ENCODE measurements at places on chromosomes 2 and 18. TPM values are rescaled to one million over a fixed set of nuclear protein-coding genes. Genes with fewer than 3 reads are reported as not detected.
A peak's percentile ranks its signal among the peaks of the same experiment; 100 is the strongest.

The LYPD6B gene
- not detected for total RNA-seq

The HOXD9 gene
- total RNA-seq, result not detected

The KCNK3 gene
- not detected for total RNA-seq

The QPCT gene
- not detected for total RNA-seq

The RGPD5 gene
- total RNA-seq, result 15.4 TPM

GRCh38 chr2:168461178-168461941 is 5.3 kb downstream of the CERS6 start:
- H3K4me3 ChIP-seq, result no peak overlapping the region

GRCh38 chr2:47501374-47502200 is 98.6 kb downstream of the MSH2 start:
- H3K36me3 ChIP-seq, result peaks cover 38% of the 10 kb centered on the region
- H3K27ac ChIP-seq, result peak overlapping the region; percentile 92
- H3K4me1 ChIP-seq, result peaks cover 20% of the 10 kb centered on the region
- peak overlapping the region; percentile 42 for H3K4me3 ChIP-seq
- peak; percentile 36 for DNase-seq

DNA sequence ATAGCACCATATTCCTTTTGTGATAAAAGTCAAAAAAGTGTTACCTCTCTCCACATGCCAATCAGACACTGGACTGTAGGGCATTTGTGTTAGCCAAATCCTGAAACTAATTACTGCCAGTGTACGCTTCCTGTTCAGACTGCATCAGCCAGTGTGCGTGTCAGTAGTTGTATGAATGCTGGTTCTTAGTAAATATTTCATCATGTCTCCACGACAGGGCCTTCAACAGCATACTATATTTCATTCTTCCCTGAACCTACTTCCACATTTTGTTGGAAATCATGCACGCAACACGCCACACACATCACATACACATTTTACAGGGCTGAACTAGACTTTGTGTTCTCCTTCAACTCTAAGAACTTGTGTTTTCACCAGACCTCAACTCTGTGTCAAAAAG is 77.5 kb downstream of the EPB41L3 start:
- no peaks in the 10 kb centered on the region for H3K36me3 ChIP-seq
- no peaks in the 10 kb centered on the region for H3K4me1 ChIP-seq
- no peak for DNase-seq
- no peak overlapping the region for H3K4me3 ChIP-seq

- no peaks in the 10 kb centered on the region for H3K27me3 ChIP-seq
- H3K4me1 ChIP-seq, result peaks cover 30% of the 10 kb centered on the region
- H3K4me3 ChIP-seq, result no peak overlapping the region
- H3K27ac ChIP-seq, result no peak overlapping the region
- DNase-seq, result no peak
Observed at GRCh38 chr2:27092696-27093429, 6.3 kb downstream of the KHK start.

GRCh38 chr2:46493971-46494250 is 14.5 kb downstream of the TMEM247 start:
- peaks cover 12% of the 10 kb centered on the region for H3K27me3 ChIP-seq
- no peak overlapping the region for H3K27ac ChIP-seq

DNA sequence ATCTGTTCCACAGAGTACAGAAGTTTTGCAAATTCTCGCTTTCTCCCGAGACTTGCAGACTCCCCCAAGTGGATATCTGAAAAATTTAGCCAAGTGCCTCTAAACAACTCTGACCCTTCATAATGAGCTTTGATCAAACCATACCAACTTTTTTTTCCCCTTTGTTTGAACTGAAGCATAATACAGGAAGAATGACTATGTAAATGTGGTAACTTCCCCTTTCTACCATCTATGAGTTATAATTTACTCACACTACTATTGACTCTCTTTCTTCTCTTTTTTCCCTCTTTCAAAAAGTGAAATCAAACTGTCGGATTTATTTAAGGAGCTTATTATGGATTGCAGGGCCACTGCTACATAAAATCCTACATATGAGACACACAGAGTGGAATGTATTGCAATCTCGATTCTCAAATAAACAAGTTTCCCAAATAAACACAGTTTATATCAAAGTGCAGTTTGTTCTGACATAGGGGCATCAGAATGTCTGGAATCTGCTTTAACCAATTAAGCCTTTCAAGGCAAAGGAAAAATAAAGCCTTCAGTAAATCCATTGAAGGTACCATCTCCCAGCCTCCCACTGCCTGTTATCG is 1.4 kb upstream of the ZNF804A start:
- H3K27ac ChIP-seq, result no peak overlapping the region
- no peak overlapping the region for H3K4me3 ChIP-seq
- H3K36me3 ChIP-seq, result no peaks in the 10 kb centered on the region
- peaks cover 7% of the 10 kb centered on the region for H3K4me1 ChIP-seq
- peaks cover 36% of the 10 kb centered on the region for H3K27me3 ChIP-seq

DNA sequence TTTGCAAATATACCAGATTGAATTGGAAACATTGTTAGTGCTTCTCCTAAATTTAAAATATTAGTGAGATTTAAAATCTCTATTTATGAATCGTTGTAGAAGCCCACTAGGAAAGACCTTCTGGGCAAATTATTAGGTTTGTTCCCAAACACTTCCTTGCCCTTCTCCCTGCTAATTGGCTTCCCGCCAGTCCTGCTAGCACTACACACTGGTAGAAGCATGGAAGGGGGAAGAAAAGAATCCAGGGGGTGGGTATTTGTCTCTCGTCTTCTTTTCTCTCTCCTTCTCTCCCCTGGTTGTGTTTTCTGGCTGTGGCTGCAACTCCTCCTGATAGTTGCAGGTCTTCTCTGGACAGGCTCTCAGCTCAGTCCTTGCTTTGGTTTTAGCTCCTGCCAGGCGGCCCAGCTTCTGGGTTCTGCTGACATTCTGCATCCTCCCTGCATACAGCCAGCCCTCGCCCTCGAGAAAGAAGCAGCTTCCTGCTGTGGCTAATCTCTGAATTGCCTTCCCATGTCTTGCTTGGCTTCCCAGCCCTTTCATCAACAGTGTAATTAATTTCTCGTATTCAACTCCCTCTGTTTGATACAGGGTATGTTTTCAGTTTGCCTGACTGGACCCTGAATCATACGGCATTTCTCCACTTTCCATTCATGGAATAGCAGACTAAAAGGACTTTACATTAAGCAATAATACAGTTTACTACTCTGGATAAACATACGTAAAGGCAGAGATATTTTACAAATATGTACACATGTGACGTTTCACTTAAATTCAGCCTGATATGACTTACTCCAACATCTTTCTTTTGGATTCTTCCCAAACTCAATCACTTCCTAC is 6.9 kb upstream of the PARD3B start:
- no peak for DNase-seq
- H3K27me3 ChIP-seq, result peaks cover 9% of the 10 kb centered on the region
- no peak overlapping the region for H3K4me3 ChIP-seq
- no peaks in the 10 kb centered on the region for H3K4me1 ChIP-seq
- no peak overlapping the region for H3K27ac ChIP-seq
- no peaks in the 10 kb centered on the region for H3K36me3 ChIP-seq

DNA sequence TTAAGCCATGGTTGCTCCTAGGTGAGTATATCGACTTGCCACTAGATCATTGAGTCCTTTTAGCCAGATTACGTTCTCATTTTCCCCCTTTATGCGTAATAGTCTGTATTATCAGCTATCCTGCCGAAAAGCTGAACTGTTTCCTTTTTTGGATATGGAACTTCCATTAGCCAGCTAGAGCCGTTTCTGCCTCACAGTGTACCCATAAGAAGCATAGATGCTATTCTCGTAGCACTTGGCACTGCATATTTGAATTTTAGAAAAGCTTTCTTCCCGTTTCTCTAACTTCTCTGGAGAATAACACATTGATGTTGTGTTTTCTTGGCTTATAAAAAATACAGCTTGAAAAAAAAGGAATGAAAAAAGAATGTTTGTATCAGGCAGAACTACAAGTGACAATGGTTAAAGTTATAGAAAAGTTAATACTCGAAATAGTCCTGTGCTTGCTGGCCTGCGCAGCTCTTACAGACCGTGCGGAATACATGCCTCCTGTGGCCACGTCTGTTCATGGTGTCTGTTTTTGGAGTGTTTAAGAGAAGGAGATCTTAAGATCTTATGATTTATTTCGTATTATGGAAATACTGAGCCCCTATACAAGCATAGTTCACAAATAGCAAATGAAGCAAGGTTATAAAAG is 710 bp downstream of the DUSP19 start:
- H3K27me3 ChIP-seq, result peaks cover under 1% of the 10 kb centered on the region
- no peak for DNase-seq
- H3K27ac ChIP-seq, result no peak overlapping the region
- H3K4me1 ChIP-seq, result peaks cover 11% of the 10 kb centered on the region
- no peaks in the 10 kb centered on the region for H3K36me3 ChIP-seq

Data from activated CD8-positive, alpha-beta T cell treated with anti-CD3 and anti-CD28 coated beads, Interleukin-2, amount 10 ng/mL, durations not matched to agents 7 days and 5 days (primary cell).